Kidney tubule cell (primary cell): ENCODE measurements at places on chromosomes 1 and 21.

- DNase-seq, result no peak
These were observed 24.6 kb upstream of the DNAJC11 start for GRCh38 chr1:6726253-6726652.

GRCh38 chr1:218402786-218403120 lies 57.6 kb downstream of the TGFB2 start:
- no peak for DNase-seq

DNA sequence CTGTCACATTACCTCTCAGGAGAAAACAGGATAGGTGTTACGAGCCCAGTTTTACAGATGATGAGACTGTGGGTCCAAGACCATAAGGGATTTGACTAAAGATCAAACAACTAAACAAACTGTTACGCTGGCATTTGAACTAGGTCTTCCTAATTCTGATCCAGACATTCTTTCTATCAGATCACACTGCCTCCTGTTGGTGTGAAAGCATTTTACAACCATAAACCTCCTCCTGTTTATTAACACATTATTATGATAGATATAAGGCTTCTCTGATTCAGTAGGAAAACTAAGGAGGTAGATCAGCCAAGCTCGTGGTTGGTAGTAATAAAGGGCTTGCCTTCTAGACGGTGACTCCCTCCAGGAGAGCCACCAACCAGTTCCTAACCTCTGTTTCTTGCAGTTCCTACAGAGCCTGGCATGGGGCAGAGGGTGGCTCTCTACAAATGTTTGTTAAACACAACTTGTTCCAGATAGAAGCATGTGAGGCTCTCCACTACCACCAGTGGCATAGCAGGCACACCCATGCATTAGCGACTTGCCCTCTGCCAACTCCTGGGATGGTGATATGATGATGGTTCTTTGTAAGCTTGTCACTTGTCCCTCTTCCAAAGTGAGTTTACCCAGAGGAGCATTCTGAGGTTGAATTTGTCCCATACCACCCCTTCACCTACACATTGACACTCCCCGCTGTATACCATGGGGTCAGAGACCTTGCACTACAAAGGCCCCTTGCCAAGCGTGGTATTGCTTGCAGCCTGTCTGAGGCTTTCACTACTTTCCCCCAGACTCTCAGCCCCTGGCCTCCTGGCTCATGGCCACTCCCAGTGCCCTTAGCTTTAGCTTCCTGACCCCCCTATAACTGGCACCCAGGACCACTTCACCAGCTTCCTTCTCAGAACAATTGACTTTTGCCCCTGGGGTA lies 96.4 kb upstream of the HOOK1 start:
- no peak for DNase-seq

GRCh38 chr1:210908257-210908656 lies 225.7 kb downstream of the KCNH1 start:
- DNase-seq, result no peak

- no peak for DNase-seq
These were observed 7.9 kb downstream of the LYST start for GRCh38 chr1:235858766-235859165.

GRCh38 chr1:235583511-235584001 lies 66.0 kb downstream of the GNG4 start:
- no peak for DNase-seq
